CD4-positive, alpha-beta T cell (primary cell): ENCODE measurements at places on chromosomes 13 and 19.

DNA sequence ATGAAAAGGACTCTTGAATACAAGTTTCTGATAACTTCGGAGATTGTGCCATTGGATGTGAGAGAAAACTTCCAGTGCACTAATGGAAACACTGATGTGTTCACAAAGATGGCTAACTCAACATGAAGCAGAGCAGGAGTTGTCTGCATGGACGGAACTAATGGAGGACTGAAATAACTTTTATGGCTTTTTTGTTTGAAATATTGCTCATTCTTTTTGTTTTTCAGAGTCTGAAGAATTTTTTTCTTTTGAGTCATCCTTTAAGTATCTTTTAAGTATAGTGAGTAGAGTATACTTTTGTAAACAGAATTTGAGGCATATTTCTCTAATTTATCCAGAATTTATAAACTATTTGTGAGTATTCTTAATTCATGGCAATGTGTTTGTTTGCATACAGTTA, 25.7 kb downstream of the CRYL1 start:
- H3K4me3 ChIP-seq = no peak overlapping the region
- H3K36me3 ChIP-seq = peaks cover 11% of the 10 kb centered on the region
- no peak overlapping the region for H3K27ac ChIP-seq
- H3K27me3 ChIP-seq = no peaks in the 10 kb centered on the region
- H3K4me1 ChIP-seq = peaks cover 4% of the 10 kb centered on the region

GRCh38 chr13:102033386-102033785, 368.5 kb downstream of the FGF14 start:
- no peak overlapping the region for H3K27ac ChIP-seq
- no peaks in the 10 kb centered on the region for H3K4me1 ChIP-seq
- H3K4me3 ChIP-seq = no peak overlapping the region
- H3K36me3 ChIP-seq = no peaks in the 10 kb centered on the region
- DNase-seq = no peak

GRCh38 chr13:28557725-28558520, 63.0 kb upstream of the FLT1 start:
- no peaks in the 10 kb centered on the region for H3K27me3 ChIP-seq
- H3K4me1 ChIP-seq = no peaks in the 10 kb centered on the region
- no peaks in the 10 kb centered on the region for H3K36me3 ChIP-seq
- no peak for DNase-seq
- H3K4me3 ChIP-seq = no peak overlapping the region
- H3K27ac ChIP-seq = no peak overlapping the region

DNA sequence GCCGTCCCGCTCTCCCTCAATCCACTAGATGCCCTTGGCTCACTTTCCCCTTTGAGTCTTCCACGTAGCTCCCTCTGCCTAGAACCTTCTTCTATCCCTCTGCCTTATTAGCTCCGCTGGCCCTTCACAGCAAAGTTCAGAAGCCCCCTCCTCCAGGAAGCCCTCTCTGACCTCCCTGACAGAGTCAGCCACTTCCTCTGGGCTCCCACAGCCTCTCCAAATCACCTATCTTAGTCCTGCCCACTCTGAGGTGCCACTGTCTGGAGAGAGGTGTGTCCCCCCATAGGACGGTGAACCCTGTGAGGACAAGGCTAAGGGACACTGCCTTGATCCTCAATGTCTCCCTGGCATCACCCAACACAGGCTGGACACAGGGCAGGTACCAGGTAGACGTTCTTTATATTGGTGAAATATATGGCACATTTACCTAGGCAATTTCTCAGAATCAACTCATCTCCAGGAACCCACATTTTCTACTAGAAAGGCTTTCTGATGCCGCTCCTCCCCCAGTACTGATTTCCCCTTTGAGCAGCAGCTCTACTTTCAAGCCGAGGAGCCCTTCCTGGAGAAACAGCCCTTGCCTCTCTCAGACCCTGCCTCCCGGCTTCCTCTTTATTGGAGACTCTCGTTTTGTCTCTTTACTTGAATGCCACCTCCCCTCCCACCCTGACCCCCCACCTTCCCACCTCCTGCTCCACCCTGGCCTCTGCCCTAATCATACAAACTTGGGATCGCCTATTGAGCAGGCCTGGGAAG, 3.4 kb upstream of the TGFB1 start:
- DNase-seq = peak; percentile 63
- peak overlapping the region; percentile 18 for H3K4me3 ChIP-seq
- H3K4me1 ChIP-seq = peaks cover 61% of the 10 kb centered on the region
- H3K27ac ChIP-seq = peak overlapping the region; percentile 58
- H3K27me3 ChIP-seq = no peaks in the 10 kb centered on the region

- no peaks in the 10 kb centered on the region for H3K36me3 ChIP-seq
- H3K27ac ChIP-seq = no peak overlapping the region
- peaks cover 92% of the 10 kb centered on the region for H3K27me3 ChIP-seq
- H3K4me1 ChIP-seq = peaks cover 41% of the 10 kb centered on the region
Observed at GRCh38 chr19:49436381-49437017, 4.8 kb downstream of the SLC17A7 start.

GRCh38 chr13:97723655-97724054, 229.8 kb upstream of the IPO5 start:
- H3K4me1 ChIP-seq = no peaks in the 10 kb centered on the region
- no peaks in the 10 kb centered on the region for H3K36me3 ChIP-seq
- H3K27ac ChIP-seq = no peak overlapping the region
- no peaks in the 10 kb centered on the region for H3K27me3 ChIP-seq

DNA sequence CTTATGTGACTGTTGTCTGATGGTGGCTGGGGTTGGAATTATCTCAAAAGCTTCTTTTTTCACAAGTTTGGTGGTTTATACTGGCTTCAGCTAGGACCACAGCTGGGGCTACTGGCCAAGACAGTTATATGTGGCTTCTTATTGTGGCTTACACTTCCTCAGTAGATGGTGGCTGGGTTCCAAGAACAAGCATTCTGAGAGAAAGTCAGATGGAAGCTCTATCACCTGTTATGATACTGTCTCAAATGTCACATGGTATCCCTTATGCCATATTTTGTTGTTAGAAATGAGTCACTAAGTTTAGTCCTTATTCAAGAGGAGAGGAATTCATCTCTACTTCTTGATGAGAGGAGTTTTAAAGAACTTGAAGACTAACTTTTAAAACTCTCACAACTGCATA, 41.6 kb downstream of the NDFIP2 start:
- peak; percentile 24 for DNase-seq
- H3K36me3 ChIP-seq = no peaks in the 10 kb centered on the region
- H3K4me3 ChIP-seq = no peak overlapping the region
- H3K27me3 ChIP-seq = no peaks in the 10 kb centered on the region
- H3K4me1 ChIP-seq = peaks cover 3% of the 10 kb centered on the region

DNA sequence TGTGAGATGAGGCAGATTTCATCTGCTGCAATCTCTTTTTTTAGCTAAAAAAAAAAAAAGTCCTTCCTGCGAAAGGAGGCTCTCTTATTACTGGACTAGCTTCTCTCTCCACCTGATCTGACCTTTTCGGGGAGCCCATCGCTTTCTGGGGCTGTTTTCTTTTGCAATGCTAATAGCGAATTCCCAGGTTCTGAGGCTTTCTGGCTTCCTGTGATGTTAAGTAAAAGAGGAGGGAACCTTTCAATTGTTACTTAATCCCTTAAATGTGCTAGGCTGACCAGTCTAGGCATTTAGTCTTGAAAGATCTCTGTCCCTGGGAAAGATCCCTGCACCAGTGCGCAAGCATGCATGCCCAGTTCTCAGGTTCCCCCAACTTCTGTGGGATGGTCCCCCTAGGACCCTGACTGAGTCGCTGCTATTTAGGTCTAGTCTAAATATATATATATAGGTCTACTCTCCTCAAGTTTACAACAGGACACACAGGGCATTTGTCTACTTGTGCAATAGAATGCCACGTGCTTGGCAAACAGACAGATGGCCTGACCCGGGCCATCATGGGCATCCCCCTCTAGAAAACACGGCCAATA, 224.7 kb downstream of the ZNF536 start:
- H3K27me3 ChIP-seq = peaks cover 5% of the 10 kb centered on the region
- no peak for DNase-seq
- H3K27ac ChIP-seq = no peak overlapping the region
- H3K4me1 ChIP-seq = no peaks in the 10 kb centered on the region

- H3K27ac ChIP-seq = no peak overlapping the region
- H3K27me3 ChIP-seq = peaks cover 42% of the 10 kb centered on the region
- DNase-seq = no peak
- H3K36me3 ChIP-seq = no peaks in the 10 kb centered on the region
- H3K4me1 ChIP-seq = peaks cover 25% of the 10 kb centered on the region
Observed at GRCh38 chr19:9939301-9939913, 3.1 kb upstream of the OLFM2 start.

GRCh38 chr19:33863436-33863835, 66.8 kb downstream of the KCTD15 start:
- H3K27ac ChIP-seq = no peak overlapping the region
- no peaks in the 10 kb centered on the region for H3K36me3 ChIP-seq
- no peak for DNase-seq
- H3K4me3 ChIP-seq = no peak overlapping the region

DNA sequence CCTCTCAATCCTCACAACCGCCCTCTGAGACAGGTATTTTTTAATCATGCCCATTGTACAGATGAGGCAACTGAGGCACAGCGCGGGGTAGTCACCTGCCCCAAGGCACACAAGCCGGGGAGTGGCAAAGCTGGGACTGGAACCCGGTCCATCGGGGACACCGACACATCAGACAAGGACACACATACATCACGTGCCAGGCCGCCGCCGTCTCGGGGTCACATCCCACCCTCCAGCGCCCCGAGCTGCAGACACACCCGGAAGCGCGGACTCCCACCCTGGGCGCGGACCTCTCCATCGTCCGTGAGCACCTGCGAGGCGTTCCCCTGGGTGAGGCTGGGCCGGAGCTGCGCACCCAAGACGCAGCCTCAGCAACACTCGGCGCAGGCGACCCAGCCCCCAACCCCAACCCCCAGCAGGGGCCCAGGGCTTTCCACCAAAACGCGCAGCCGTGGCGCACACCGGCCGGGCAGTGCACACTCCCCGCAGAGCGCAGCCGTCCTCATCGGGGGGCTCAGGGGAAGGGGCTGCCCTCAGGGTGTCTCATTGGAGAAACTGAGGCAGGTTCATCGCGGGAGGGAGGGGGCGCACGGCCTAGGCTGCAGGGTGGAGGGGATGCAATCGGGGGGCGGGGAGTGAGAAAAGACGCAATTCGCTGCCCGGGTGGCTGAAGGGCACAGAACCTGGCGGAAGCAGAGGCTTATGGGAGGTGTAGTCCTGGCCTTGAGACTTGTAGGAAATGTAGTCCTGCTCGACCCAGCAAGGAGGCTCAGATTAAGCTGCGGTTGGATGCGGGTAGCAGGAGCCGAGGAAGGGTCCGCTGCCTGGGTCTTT, 1.9 kb upstream of the LMTK3 start:
- peak; percentile 57 for DNase-seq
- H3K27me3 ChIP-seq = no peaks in the 10 kb centered on the region
- H3K4me3 ChIP-seq = peak overlapping the region; percentile 74
- H3K4me1 ChIP-seq = peaks cover 42% of the 10 kb centered on the region
- H3K27ac ChIP-seq = peak overlapping the region; percentile 68

- no peak for DNase-seq
- no peak overlapping the region for H3K4me3 ChIP-seq
- H3K4me1 ChIP-seq = peaks cover 18% of the 10 kb centered on the region
- peaks cover 3% of the 10 kb centered on the region for H3K36me3 ChIP-seq
Observed at GRCh38 chr19:40358773-40359172, 10.3 kb downstream of the PLD3 start.

- H3K36me3 ChIP-seq = no peaks in the 10 kb centered on the region
- no peak for DNase-seq
- no peaks in the 10 kb centered on the region for H3K4me1 ChIP-seq
- no peak overlapping the region for H3K27ac ChIP-seq
- H3K4me3 ChIP-seq = no peak overlapping the region
Observed at GRCh38 chr19:33720691-33721682, 75.7 kb upstream of the KCTD15 start.

DNA sequence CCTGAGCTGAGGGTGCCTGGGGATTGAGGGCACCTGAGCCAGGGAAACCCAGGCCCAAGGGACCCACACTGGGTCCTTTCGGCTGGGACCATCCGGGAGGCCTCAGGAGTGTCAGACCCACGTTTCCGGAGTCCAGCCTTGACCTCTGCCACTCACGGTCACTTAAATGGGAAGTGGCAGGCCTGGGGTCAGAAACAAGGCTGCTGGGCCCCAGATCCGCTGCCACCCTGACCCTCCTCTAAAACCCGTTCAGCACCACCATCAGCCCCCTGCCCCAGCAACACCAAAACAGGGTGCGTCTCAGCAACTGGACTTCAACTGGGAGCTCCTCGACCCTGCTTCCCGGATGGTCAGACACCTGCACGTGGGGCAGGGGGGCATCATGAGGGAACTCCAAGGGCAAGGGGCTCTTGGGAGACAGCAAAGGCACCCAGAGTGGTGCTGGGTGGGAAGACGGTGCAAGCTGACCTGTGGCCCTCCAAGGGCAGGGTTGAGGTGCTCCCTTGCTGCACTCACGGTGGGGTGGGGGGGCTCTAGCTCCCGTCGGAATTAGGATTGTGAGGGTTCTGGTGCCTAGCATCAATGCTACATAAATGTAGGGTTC, 1.2 kb upstream of the PLPP2 start:
- H3K36me3 ChIP-seq = no peaks in the 10 kb centered on the region
- peaks cover 26% of the 10 kb centered on the region for H3K4me1 ChIP-seq
- H3K27ac ChIP-seq = no peak overlapping the region
- H3K27me3 ChIP-seq = peaks cover 44% of the 10 kb centered on the region
- no peak for DNase-seq

DNA sequence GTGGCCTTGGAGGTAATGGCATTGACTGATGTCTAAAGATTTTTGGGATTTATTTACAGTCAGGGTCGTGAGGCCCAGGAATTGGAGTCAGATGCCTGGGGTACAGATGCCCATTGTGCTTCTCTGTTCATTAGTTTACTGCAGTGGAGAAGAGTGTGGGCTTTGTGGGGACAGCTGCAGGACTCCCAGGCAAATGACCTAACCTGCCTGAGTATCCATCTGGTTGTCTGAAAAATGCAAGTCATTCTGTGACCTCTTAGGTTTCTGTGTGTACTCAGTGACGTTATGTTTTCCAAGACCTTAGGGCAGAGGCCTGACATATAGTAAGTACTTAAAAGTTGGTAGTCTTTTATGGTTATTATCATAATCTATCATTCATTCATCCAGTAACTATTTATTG, 60.5 kb downstream of the SPATA13 start:
- H3K4me3 ChIP-seq = no peak overlapping the region
- no peak overlapping the region for H3K27ac ChIP-seq
- DNase-seq = no peak
- H3K27me3 ChIP-seq = no peaks in the 10 kb centered on the region
- H3K4me1 ChIP-seq = peaks cover 30% of the 10 kb centered on the region

DNA sequence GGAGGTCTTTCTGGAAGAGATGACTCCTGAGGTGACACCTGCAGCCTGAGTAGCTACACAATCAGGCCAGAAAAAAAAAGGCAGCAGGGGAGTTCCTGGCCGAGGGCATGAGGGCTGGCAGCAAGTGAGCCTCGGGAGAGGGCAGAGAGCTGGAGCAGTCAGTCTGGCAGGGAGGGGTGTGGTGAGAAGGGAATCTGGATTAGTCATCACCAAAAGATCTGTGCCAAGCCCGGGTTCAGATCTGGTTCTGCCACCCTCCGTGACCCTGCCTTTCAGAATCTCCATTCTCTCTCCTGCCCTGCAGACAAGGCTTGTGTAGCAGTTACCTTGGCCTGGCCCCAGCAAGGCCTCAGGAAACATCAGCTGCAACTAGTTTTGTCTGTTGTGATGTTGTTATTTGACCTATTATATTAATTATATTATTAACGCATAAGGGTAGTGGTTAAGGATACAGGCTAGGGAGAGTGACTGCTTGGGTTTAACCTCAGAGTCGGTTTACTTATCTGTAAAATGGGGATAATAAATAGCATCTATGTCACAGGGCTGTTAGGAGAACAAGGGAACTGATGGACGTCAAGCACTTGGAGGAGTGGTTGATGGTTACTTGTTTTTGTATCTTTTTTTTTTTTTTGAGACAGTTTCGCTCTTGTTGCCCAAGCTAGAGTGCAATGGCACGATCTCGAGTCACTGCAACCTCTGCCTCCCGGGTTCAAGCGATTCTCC, 2.7 kb upstream of the CAPNS1 start:
- H3K27me3 ChIP-seq = no peaks in the 10 kb centered on the region
- DNase-seq = no peak
- H3K4me1 ChIP-seq = peaks cover 32% of the 10 kb centered on the region
- no peak overlapping the region for H3K4me3 ChIP-seq
- no peak overlapping the region for H3K27ac ChIP-seq
